NCI-H446 (cell line): ENCODE measurements at places on chromosomes 6 and 20.

GRCh38 chr6:48032151-48032550 is 78.8 kb downstream of the PTCHD4 start:
- DNase-seq, result no peak

GRCh38 chr6:137351890-137352289 is 132.7 kb upstream of the IFNGR1 start:
- no peak for DNase-seq

- no peak for DNase-seq
Measured at GRCh38 chr20:909641-910040, 6.5 kb downstream of the ANGPT4 start.

GRCh38 chr6:39666706-39667489 is 58.3 kb downstream of the KIF6 start:
- DNase-seq, result no peak

DNA sequence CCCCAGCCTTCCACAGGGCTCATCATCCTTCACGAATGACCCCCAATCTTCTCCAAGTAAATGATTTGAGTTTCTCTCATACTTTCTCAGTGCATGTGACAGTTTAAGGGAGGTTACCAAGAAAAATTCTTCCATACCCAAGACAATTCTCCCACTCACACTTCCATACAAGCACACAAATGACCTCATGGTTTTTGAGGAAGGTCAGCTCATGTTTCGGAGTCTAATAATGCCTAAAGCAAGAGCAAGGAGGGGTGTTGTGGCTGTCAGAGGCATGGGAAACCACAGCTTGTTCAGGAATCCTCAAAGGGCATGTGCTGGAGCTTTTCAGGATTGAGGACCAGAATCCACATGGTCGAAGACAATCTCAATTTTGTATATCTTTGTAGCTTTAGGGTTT is 279.0 kb downstream of the MAFB start:
- DNase-seq, result no peak

- no peak for DNase-seq
Measured at GRCh38 chr20:63047267-63047666, 40.5 kb upstream of the BHLHE23 start.

GRCh38 chr6:159996087-159996622 is 27.3 kb downstream of the IGF2R start:
- DNase-seq, result no peak

GRCh38 chr6:104431096-104431495 is 428.6 kb downstream of the HACE1 start:
- DNase-seq, result no peak

DNA sequence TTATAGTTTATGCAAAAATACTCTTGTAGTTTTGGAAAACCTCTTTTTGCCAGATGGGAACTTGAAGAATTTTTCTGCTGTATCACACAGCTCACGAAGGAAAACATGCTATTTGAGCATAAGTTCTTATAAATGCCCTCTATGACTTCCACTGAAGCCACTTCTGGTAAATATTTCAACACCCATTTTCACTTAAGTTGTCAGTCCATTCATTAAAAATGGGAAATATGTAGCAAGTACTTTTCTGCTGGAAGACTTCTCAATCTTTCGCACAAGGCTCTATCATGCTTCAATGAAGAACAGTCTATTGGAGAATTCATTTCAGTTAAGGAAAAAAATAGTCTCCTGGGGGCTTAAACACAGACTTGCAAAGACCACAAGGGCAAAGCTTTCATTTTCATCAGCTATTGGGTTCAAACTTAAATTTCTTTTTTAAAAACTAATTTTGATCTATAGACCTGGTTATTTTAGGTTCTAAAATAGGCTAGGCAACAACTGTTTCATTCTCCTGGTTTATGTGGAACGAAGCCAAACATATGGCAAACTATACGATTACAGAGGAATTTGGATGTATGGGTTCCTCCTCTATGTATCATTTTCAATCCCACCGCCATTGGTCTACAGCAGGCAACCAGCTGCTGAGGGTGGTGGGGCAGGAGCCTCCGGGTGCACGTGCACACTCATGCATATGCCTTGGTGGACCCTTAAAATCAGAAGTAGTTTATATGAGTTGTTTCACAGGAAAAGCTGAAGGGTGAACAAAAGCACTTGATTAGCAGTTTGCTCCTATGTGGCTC is 38.7 kb downstream of the LAMA4 start:
- no peak for DNase-seq

DNA sequence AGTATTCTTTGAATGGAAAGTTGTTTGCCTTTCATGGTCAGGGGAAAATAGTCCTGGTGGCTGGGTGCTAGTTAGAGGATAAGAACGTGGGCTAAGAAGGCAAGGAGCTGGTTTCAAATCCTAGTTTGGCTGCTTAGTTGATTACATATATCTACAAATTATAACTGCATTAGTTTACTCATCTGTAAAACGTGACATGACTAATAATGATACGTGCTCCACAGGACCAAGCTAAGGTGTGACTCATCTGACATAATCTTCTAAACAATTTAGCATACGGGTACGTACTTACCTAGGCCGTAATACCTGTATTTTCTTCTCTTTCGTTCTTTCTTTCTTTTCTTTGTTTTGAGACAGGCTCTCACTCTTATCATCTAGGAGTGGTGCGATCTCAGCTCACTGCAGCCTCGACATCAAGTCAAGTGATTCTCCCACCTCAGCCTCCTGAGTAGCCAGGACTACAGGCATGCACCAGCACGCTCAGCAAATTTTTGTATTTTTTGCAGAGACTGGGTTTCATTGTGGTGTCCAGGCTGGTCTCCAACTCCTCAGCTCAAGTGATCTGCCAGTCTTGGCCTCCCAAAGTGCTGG is 1274.2 kb upstream of the GJE1 start:
- no peak for DNase-seq
